Adipocyte (in vitro differentiated cells): ENCODE measurements at places on chromosomes 6 and 20.

GRCh38 chr20:32482442-32483261 is 102.5 kb downstream of the NOL4L start:
- DNase-seq = peak; percentile 74

- no peak for DNase-seq
Measured at GRCh38 chr20:38300438-38300837, 3.5 kb upstream of the BPI start.

DNA sequence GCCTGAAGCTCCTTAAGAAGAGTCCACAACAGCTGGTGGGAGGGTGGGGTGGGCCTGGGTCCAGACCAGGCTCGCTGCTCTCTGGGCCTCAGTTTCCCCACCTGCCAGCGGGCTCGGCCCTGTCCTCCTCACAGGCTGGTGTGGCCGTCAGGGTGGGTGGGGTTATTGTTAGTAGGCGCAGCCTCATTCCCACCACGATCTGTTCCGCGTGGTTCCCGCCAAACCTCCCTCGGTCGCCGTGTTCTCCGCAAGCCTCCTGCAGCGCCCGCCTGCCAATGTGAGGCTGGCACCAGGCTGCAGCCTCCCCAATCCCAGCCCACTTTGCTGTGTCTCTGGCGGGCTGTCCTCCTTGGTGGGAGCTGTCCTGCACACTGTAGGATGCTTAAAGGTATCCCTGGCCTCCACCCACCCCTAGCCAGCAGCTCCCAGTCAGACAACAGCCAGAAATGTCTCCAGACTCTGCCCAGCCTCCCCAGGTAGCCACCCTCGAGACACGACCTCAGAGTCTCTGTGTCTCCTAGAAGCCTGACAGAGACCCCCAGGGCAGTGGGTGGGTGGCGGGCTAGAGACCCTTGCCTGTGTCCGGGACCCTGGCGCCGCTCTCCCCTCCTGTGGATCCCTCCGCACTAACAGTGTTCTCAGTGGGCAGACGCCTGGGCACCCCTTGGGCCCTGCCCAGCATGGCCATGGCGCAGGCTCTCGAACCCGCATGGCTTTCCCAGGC is 15.3 kb downstream of the SLC17A9 start:
- no peak for DNase-seq

DNA sequence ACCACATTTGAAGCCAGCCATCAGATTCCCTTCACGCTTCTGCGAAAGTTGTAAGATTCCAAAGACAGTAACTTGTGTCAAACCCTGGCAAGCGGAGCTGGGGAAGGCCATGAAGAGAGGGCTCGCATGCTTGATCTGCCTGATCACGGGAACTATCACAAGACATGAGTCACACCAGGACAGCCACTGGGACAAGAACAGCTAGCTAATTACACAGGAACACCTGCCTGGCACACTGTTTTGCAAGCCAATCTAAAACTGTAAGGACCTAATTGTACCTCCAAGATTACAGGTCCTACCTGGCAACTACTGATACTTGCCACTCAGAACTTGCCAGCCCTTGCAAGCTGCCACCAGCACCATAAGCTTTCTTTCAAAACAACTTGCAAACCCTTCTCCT is 289.3 kb downstream of the KIF16B start:
- DNase-seq = no peak

DNA sequence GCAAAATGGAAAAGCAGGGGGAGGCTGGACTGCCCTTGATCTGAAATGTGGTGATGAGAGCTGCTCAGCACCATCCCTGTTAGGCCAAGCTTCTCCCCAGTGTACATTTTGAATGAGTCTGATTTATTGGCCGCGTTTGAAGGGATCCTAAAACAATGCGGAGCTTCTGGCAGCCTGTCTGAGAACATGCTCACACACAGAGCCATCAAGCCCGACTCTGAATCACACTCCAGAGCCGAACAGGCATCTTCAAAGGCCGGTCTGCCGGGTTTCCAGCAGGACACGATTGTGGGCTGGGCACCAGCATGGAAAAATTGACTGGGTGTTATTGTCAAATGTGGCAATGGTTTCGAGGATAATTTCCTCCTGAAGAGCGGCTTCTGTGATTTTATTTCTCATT is 235.9 kb downstream of the TFAP2C start:
- no peak for DNase-seq

DNA sequence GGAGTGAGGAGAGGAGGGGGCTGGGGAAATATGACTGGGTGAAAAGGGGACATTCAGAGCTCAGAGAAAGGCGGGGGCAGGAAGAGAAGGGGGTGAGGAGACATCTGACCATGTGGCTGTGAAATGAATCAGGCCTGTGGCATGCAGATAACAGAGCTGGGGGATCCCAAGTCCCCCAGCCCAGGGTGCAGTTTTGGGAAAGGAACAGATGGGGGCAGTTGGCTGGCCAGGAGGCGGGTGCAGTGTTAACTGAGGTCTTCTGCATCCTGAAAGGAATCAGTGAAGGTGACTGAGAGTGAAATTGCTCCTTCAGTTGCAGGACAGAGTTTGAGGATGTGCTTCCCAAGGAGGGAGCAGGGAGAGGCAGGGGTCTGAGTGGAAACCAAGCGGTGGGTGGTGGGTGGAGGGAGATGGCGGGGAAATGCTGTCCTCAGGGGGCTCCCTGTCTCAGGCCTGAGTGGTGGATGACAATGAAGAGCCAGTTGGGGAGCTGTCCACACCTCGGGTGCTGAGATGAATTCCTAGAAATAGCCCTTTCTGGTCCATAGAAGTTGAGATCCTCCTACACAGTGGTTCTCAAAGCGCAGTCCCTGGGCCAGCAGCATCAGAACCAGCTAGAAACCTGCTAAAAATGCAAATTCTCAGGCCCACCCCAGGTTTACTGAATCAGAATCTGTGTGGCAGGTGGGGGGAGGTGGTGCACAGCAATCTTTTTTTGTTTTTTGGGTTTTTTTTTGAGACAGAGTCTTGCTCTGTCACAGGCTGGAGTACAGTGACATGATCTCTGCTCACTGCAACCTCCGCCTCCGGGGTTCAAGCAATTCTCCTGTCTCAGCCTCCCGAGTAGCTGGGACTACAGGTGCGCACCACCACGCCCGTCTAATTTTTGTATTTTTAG is 26.0 kb upstream of the CCDC167 start:
- DNase-seq = peak; percentile 43

GRCh38 chr6:143357152-143357551 is 93.3 kb downstream of the ADAT2 start:
- DNase-seq = no peak

DNA sequence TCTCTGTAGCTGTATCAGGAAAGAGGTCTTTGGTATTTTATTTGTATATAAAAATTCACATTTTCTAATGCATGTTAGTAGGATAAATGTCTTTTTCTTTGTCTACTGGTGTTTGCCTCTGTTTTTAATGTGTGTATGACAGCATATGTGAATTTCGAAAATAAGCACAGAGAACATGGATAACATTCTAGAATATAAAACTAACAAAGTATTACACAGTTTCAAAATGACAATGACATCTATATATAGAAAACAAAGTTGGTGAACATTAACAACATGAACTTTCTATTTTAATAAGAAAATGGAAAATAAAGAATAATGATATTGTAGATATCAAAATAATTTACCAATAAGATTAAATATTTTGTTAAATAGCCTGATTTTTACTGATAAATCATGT is 608.0 kb downstream of the COL12A1 start:
- no peak for DNase-seq

- no peak for DNase-seq
Measured at GRCh38 chr6:4981761-4982160, 22.1 kb downstream of the RPP40 start.

- DNase-seq = no peak
Measured at GRCh38 chr6:83258517-83258916, 65.4 kb downstream of the RWDD2A start.

GRCh38 chr20:57192311-57192710 is 74.1 kb downstream of the BMP7 start:
- DNase-seq = no peak

DNA sequence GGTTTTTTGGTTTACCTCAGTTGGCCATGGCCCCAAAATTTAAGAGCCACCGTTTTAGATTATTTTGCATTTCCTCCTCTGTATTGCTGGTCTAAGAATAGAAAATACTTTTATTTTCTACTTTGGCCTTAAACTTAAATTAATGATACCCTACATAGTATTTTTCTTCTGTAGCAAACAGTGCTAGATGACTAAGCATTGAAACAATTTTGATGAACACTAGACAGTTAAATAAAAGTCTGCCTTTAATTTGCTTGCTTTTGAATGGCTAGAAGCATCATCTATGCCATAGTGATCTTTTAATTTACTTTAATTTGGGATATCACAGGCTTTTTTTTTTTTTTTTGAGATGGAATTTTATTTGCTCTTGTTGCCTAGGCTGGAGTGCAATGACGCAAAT is 106.4 kb downstream of the CD109 start:
- peak; percentile 45 for DNase-seq

GRCh38 chr6:12719017-12719416 is 2.5 kb downstream of the PHACTR1 start:
- DNase-seq = no peak

GRCh38 chr20:17969278-17969883 is 563 bp downstream of the MGME1 start:
- peak; percentile 66 for DNase-seq

DNA sequence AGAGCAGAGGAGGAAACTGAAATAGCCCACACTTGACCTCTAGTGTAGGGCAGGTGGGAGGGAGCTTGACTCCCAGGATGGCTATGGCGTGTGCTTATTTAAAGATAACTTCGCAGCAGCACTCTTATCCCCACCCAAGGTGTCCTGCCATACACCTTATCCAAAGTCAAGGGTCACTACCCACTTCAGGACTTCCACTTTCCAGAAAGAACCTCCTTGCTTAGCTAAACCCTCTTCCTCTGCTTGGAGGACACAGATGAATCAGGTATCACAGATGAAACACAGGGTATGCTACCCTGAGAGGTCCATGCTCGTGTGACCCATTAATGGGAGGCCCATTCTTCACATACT is 2.3 kb downstream of the RIN2 start:
- no peak for DNase-seq

DNA sequence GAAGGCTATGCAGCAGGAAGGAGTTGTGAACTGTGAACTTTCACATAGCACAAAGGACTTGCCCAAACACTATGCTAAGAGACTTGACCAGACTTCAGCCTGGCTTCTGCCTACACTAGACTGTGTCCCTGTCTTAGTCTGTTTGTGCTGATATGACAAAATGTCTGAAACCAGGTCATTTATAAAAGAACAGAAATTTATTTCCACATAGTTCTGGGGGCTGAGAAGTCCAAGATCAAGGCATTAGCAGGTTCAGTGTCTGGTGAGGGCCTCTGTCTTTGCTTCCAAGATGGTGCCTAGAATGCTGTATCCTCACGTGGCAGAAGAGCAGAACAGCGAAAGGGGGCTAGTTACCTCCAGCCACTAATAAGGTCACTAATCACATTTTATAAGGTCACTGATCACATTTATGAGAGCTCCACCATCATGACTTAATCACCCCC is 16.0 kb upstream of the MCM3 start:
- DNase-seq = no peak

DNA sequence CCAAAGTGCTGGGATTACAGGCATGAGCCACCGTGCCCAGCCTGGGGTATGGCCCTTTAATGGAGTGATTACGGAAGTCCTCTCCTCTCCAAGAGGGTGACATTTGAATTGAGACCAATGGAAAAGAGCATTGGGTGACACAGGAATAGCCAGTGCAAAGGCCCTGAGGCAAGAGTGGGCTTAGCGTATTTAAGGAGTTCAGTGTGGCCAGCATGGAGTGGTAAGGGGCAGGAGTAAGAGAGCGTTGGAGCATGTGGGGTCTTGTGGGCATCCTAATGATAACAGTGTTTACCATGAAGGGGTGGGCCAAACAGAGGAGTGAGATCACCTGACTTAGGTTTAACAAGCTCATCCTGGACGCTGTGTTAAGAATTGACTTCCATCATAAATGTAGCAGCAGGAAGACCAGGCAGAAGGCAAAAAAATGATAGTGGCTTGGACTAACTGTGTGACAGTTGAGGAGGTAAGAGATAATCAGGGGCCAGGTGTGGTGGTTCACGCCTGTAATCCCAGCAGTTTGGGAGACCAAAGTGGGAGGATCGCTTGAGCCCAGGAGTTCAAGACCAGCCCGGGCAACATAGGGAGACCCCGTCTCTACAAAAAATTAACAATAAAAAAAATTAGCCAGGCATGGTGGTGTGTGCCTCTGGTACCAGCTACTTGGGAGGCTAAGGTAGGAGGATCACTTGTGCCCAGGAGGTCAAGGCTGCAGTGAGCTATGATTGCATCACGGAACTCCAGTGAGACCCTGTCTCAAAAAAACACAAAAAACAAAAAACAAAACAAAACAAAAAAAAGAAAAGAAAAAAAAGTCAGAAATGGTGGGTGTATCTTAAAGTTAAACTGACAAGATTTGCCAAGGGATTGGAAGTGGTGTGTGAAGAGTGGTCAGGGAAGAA is 40.7 kb downstream of the TAF8 start:
- DNase-seq = no peak

DNA sequence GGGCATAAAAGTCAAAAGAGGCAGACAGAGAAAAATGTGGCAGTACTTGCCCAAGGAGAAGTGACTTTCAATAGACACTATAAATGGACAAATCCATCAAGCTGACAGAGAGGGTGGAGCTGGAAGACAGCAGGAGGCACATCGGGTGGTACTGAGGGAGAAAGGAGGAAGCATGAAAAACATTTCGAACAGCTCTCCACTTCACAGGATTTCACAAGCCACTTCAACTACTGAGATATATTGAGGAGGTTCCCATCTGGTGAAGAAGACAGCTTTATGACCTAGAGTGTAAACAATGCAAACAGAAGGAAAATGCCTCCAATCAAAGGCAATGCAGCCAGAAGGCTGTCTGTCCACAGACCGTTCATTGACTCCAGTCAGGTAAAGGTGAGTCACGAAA is 259.4 kb upstream of the ECI2 start:
- DNase-seq = no peak

DNA sequence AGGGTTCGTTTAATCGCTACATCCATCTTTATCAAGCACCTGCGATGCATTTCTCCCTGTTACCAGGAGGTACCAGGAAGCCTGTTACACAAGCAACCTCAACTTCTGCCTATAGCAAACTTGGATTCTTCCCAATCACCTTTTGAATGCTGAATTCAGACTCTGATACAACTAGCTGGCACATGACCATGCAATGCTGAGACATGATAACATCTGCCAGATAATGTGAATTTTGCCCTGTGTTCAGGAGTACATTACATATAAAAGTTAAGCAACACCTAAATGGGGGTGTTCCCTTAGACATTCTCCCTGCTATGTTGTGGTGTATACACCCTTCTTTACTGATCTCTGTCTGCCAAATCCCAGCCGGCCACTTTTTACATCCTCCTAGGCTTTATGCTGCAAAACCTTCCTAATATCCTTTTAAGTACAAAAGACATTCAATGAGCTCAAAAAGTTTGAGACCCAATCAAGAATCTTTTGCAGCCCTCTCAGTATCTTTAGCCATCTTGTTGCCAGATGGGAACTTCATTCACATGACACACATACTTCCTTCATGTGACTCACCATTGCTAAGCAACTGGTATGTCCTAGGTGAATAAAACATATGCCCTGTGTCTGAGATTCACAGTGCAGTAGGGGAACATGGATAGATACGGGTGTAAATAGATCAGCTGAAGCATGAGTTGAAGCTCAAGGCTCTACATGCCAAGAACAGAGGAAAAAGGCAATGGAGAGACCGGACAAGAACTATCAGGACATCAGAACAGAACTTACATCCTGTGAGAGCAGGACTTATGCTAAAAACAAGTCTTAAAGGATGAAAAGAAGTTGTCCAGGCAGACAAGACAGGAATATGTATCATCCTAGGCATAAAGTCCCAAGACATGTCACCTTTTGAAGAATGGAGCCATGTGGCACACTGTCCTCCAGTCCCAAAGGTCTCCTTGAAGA is 84.3 kb downstream of the ZHX3 start:
- DNase-seq = peak; percentile 86
